NCI-H1436 treated with DMSO at 0.1 percent for 48 hours (cell line): ENCODE measurements at places on chromosomes 11 and 22.

GRCh38 chr11:84455691-84456090, 1169.5 kb upstream of the CCDC90B start:
- DNase-seq = no peak

DNA sequence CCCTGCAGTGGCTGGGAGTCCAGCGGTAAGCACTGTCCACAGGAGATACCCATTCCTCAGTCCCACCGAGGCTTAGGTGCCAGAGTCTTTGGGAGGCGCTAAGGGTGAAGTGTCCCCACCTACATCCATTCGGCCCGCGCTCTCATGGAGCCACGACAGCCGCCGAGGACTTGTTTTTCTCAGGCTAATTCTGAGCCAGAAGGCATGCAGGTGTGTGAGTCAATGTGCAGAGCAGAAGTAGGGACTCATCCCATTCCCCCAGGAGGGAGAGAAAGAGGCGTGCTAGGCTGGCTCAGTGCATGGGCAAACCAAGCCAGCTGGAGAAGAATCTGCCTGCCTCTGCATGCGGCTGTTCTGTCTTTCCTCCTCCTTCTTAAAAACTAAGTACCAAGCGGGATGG, 46.6 kb downstream of the KCNC1 start:
- DNase-seq = no peak

DNA sequence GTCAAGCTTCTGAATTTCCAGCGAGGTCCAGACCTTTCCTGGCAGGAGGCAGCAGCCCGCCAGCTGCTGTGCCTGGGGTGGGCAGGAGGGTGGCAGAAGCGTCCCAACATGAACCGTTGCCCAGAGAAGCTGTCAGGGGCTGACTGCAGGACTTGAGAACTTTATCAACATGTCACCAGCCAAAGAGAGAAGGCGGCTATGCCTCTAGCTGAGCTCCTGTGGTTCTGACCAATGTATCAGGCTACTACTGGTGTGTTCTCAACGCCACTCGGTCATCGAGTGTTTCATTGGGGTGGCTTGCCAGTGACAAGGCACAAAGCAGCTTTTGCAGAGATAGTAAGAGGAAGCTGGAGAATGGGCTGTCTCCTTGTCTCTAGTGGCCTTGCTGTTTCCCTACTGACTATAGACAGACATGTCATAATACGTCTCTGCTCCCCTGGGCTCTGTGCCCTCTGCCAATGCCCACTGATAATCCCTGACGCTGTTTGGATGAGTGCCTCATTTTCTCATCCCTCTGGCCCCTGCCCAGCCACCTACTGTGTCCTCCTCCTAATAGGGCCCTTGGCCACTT, 17.6 kb upstream of the ASCC2 start:
- no peak for DNase-seq

- no peak for DNase-seq
Observed at GRCh38 chr22:17903564-17904295, 120.6 kb downstream of the MICAL3 start.

DNA sequence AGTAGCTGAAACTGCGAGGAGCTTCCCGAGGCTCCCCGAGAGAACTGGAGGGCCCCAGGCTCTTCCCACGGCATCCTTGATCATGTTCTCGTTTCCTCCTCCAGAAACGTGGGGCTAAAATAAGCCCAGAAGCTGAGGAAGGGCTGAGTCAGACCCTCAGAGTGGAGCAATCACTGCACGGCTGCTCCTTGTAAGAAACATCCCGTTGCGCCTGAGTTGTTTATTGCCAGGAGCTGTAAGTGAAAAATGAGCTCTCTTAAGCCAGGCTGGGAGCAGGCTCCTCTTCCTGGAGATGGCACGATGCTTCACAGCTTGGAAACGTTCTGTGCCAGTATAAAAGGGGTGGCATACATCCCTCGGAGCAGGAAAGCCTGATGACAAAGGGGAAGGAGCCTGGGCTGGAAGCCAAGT, 47.3 kb upstream of the SYN3 start:
- DNase-seq = no peak

GRCh38 chr22:41619979-41620588, 759 bp downstream of the DESI1 start:
- no peak for DNase-seq

GRCh38 chr11:84833488-84834088, 793.6 kb downstream of the DLG2 start:
- no peak for DNase-seq

DNA sequence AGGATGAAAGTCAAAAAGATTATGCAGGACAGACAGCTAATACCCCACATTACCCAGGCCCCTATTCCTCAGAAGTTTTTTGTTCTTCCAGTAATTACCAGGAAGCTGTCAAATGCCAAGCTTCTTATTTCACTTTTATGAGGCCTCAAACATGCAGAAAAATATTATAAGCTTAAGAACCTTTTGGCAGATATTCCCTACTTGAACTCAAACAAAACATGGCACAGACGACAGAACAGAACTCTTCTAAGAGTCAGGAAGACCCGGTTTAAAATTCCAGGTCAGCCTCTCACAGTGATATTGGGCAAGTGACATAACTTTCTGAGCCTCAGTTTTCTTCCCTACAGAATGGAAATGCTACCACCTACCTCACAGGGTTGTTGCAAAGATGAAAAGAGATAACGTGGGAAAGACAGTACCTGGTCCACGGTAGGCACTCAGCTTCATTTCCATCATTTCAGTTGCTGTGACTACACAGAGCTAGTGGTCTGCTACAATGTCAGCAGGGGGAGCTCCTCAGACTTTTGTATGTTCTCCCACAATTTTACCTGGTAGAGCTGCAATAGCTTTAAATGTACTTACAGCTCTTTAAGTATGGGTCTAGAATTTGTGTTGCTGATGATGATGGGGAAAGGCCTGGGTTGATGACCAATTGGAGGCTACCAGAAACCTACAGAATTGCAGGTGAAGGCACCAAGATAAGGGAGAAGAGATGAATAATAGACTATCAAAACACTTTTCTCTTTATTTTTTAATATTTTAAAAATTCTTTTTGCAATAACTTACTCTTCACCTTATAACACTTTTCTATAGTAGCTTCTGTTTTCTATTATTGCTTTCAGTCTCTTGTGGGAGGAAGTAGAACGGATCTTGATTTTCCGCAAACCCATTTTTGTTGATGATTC, 98.3 kb upstream of the CHRM4 start:
- no peak for DNase-seq

GRCh38 chr11:68020575-68020974, 9.9 kb upstream of the NDUFS8 start:
- no peak for DNase-seq

DNA sequence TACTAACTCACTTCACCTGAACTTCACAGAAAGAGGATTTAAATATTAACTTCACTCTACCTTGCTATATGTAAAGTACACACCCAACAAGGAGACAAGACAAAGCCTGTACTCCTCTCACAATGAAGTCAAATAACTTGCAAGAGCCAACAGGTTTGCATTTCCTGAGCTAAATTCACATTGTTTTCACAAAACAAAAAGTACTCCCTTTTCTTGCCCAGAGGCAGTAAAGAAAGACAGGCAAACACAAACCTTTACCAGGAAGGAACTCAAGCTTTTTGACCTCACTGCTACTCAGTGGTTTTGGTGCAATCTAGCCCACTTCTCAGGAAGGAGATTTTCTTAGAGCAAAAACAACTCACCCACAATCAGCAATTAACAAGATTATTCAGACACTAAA, 15.7 kb downstream of the USP28 start:
- no peak for DNase-seq

- DNase-seq = no peak
Observed at GRCh38 chr22:43222262-43222661, 35.3 kb upstream of the TTLL12 start.

GRCh38 chr11:134749040-134749839, 337.2 kb upstream of the B3GAT1 start:
- DNase-seq = no peak

- no peak for DNase-seq
Observed at GRCh38 chr11:57903441-57904123, 120.1 kb upstream of the OR9Q1 start.

DNA sequence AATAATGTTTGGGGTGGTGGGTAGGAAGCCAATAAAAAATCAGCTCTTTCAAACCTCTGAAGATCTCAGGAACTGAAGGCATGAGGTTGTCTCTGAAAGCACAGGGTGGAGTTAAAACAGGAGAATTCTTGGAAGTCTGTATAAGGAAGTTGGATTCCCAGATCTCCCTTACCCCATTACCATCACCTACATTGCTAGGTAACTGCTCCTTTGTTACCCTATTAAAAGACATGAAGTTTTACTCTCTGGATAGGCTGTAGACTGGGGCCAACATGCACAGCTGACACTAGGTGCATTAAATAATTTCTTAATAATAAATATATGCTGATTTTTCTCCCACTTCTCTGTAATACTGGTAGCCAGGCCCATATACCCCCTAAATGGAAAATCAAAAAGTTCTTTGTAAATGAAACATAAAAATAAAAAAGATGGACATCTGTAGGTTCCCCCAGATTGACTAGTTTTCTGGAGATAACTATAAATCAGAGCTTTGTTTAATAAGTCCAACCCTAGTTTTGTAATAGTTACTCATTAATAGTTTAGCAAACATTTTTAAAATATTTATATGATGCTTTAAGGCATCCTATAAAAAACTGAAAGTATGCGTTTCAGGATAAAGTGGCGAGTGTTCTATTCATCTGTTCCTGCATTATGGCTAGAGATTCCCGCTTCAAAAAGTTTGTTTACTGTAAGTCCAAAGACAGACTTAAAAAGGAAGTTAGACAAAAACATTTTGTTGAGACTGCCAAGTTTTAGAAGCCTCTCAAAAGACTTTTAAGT, 63.8 kb downstream of the KIF18A start:
- DNase-seq = no peak

DNA sequence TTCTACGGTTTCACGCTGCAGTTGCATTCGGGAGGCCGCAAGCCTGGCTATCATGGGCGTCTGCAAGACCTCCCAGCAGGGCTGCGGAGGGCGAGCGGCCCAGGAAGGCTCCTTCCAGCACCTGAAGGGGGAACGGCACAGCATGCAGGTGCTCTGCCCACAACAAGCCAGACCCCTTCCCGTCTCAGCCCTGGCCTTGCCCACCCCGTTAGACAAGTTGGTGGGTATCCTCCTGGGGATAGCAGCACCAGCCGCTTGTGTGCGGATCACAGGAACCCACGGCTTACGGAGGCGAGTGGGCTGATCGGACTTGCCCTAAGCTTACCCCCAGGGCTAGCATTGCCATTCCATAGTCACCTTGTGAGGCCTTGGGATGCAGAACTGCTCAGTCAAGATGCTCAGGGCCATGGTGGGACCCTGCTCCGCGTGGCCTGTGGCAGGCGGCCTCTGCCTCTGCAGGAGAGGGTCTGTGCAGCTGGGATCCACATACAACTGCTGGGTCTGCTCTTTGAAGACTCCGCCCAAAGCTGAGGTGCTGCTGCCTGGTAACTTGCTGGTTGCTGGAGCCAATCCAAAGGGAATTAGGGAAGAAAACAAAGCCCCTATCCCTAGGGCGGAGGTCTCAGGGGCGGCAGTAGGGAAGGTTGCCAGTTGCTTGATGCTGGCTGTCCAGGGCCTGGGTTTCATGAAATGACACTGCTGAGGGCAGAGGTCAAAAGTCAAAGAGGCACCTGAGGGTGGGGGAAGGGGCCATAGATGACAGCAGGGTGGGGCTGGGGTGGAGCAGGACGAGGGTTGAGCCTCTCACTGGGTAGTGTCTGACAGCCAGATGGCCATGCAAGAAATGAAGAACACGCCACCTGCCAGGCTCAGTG, 1.4 kb upstream of the OSBPL5 start:
- DNase-seq = no peak

- no peak for DNase-seq
Observed at GRCh38 chr11:123382555-123383074, 47.5 kb upstream of the GRAMD1B start.

- no peak for DNase-seq
Observed at GRCh38 chr11:73314117-73314961, 6.3 kb downstream of the ARHGEF17 start.

- DNase-seq = no peak
Observed at GRCh38 chr11:47354913-47355282, 2.4 kb upstream of the MYBPC3 start.

- DNase-seq = no peak
Observed at GRCh38 chr22:40123387-40123786, 54.3 kb upstream of the TNRC6B start.

DNA sequence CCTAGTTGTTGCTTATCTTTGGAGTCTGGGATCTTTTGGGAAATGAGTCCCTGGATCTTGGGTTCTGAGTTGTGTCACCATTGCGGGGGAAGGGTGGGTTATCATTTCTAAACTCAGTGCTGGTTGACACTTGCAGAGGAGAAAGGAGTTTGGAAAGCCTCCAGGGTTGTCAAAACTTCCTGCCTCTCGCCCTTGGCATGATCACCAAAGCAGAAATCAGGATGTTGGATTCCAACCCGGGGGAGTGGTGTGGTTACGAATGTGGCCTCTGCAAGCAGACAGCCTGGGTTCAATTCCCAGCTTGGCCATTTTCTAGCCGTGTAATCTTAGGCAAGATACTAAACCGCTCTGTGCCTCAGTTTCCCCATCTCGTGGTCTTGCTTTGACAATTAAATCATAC, 24.3 kb downstream of the CD6 start:
- no peak for DNase-seq

- DNase-seq = no peak
Observed at GRCh38 chr11:126163074-126163700, 48.3 kb downstream of the RPUSD4 start.

- no peak for DNase-seq
Observed at GRCh38 chr11:64759722-64760719, at the start of gene PYGM. TSS of gene PYGM (minus strand) at chr11:64759974. CDS start at chr11:64759898, 76 bp downstream.

GRCh38 chr11:125468852-125469251, 27.2 kb downstream of the FEZ1 start:
- no peak for DNase-seq

DNA sequence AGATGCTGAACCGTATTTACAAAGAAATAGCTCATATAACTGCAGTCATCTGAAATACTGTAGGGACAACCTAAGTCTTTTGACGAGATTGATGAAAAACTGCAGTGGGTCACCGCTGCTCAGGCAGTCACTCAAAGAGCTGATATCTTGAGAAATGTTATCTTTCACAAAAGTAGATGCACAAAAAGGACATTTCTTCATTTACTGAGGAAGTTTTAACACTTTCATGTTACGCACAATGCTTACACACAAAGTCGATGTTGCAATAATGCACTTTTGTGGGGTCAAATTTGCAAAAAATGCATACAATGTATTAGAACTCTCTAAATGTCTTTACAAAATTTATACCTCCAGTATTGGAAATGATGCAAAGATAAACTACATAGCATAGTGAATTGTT, 16.2 kb upstream of the OR10V1 start:
- no peak for DNase-seq

DNA sequence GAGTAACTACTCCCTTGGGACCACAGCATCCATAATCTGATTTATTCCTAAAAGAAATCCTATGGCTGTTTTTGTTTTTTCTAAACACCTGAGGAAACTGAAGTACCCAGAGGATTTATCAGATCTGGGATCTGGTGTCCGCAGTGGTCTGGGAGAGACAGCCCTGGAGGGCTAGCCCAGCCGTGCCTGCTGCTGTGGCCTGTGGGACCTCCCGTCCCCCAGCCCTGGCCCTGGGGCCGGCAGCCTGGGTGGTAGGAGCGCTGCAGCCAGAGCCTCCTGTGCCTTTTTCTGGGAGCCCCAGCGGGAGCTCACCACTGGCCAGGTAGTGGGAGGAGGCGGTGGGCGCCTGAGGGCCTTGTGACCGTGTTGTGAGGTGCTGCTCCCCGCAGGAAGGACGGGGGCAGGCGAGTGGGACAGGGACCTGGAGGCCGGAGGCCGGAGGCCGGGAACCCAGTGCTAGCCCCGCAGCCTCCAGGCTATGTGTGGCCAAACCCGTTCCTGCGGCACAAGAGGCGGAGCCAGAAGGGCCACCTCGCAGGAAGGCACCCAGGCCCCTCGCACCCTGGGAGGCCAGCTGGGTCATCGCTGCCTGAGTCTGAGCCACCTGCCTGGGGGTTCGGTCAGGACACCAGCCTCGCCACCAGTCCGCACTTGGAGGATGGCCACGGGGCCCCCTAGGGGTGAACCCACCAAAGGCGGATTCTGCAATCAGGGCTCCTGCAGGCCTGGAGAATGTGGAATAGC, 18.2 kb upstream of the C11orf96 start:
- no peak for DNase-seq
